ENCODE measurements at places on chromosomes 6 and 20. TPM values are rescaled to one million over a fixed set of nuclear protein-coding genes. Genes with fewer than 3 reads are reported as not detected.

Gene ME1
- total RNA-seq, result 25.8 TPM

Gene XRN2
- 135 TPM for total RNA-seq

Gene RNF144B
- 0.62 TPM for total RNA-seq

Gene ELOVL4
- total RNA-seq, result 10.0 TPM

Gene HLA-DPA1
- 4.0 TPM for total RNA-seq

Gene SLC17A9
- 16.6 TPM for total RNA-seq

Gene BPIFA2
- total RNA-seq, result not detected

Gene PCIF1
- total RNA-seq, result 12.9 TPM

Gene C20orf144
- total RNA-seq, result 0.11 TPM

Gene NMBR
- total RNA-seq, result 0.11 TPM

Gene GTF2H4
- total RNA-seq, result 13.1 TPM

Gene NOX3
- total RNA-seq, result not detected

Gene ERVFRD-1
- total RNA-seq, result 0.12 TPM

Gene SNAP25
- total RNA-seq, result 0.44 TPM

Gene EYA4
- 14.5 TPM for total RNA-seq

Gene PI16
- 0.75 TPM for total RNA-seq

Gene ENPP3
- under 0.01 TPM for total RNA-seq

Gene BPIFB2
- total RNA-seq, result not detected

Gene PRKN
- total RNA-seq, result 3.4 TPM

Data from uterine smooth muscle cell (primary cell).